ENCODE measurements at places on chromosomes 3 and 15.

GRCh38 chr3:135944831-135945230 is 20.7 kb upstream of the PPP2R3A start:
- DNase-seq: no peak

- DNase-seq: no peak
Measured at GRCh38 chr3:183584246-183584913, 28.9 kb upstream of the KLHL6 start.

- DNase-seq: no peak
Measured at GRCh38 chr3:102106416-102107097, 257.2 kb downstream of the NFKBIZ start.

GRCh38 chr15:32119694-32120330 is 89.5 kb downstream of the CHRNA7 start:
- no peak for DNase-seq

DNA sequence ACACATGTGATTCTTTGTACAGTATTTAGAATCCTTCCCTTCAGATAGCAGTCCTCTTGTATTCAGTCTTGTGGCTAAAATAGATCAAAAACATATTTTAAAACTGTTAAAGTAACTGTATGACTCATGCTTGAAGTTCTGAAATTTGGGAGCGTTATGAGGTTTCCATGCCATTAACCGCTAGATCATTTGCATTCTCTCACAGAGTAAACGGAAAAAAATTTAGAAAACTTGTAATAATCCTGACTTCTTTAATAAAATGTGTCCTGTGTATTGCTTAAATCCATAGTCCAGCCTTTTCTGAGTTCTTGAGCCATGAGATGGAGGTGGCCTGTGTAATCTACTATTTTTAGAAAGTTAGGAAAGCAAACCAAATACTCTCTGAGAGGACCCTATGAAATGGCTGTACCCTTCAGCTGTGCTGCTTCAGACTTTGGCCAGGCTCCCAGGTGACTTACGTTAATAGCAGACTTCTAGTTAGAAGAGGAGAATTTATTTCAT is 33.8 kb downstream of the MBNL1 start:
- DNase-seq: no peak
